ENCODE measurements at places on chromosomes 16 and 17. TPM values are rescaled to one million over a fixed set of nuclear protein-coding genes. Genes with fewer than 3 reads are reported as not detected.
A peak's percentile ranks its signal among the peaks of the same experiment; 100 is the strongest.

DNA sequence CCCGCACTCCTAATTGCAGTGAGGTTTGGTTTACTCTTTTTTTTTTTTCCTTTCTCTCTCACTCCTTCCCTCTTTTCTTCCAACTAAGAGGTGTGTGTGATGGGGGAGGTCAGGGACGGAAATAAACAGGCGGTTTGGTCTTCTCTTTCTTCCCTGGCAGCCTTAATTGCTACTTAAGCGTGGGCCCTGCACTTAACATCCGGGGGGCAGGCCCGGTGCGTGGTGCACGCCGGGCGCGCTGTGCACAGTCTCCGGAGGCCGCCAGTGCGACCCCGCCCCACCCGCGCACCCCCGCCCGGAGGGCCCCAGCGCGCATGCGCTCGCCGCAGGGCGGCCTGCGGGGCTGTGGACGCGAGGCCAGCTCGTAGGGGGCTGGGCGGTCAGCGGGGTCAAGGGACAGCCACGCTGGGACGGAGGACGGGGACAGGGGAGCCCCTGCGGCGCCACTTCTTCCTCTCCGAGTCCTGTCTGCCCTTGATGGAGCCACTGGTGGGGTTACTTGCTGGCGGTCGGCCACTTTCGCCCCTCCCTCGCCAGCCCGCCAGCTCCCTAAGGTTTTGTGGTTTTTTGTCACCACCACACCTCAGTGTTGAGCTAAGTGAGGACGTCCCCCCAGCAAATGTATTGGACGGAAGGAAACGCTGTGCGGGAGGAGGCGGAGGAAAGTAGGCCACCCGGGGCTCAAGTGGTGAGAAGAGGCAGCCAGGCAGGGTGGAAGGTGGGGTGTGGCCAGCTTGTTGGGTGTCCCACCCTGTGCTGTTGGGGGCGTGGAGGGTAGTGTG lies 120.9 kb downstream of the MRM1 start:
- peak; percentile 55 for DNase-seq

DNA sequence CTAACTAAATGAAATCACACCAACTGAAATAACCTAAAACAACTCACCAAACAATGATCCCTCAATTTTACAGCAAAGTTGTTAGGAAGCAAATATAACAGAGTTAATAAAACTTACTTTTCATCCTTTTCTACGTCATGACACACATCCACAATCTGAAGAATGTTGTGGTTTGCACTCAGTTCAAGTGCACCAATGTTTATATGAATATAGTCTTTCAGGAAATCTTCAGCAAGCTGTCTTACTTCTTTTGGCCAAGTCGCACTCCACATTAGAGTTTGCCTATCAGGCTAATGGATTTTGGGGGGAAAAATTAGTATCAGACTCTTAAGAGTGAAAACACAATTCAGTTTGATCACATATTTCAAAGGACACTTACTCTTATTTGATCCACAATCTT lies 3.3 kb downstream of the DDX5 start:
- no peak for DNase-seq

DNA sequence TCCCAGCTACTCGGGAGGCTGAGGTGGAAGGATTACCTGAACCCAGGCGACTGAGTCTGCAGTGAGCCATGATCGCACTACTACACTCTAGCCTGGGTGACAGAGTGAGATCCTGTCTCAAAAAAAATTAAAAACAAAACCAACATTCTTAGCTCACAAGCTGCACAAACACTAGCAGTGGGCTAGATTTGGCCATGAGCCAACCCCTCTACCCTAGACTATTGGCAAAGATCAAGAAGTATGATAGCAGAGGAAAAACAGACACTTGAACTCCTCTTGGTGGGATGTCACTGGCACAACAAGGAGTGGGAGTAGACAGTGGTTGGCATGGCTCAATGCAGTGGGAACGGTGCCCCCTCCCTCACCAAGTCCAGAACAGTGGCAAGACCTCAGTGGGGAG lies 19.6 kb upstream of the RIPOR1 start:
- no peak for DNase-seq

DNA sequence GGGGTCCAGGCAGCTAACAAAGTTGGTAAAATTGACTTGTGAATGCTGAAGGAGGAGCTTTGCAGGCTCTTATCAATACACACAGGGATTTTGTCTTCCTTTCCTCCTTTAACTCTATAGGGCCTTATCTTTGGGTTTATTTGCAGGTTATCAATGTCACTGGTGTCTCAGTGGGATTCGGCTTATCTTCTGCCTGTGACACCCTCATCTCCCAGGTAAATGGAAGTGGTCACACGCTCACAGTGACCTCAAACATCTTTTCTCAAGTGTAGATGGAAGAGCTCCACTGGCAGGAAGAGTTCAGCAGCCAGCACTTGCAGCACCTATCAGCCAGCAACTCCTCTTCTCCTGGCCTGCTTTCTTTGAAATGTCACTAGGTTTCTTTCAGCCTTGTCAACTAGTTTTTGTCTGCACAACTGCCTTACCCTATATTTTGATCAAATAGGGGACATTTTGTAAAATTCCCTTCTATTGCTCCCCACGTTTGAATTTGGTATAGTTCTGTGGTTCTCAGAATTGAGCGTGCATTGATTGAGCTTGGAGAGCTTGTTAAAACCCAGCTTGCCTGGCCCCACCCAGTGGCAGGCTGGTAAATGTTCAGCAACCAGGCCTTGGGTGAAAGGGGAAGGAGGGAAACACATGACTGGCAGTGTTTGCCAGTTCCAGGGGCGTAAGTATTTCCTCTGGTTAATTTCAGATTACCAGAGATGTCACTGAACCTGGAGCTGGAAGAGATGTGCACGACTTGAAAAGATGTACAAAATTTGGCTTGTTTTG lies 12.8 kb downstream of the SLC47A1 start:
- no peak for DNase-seq

DNA sequence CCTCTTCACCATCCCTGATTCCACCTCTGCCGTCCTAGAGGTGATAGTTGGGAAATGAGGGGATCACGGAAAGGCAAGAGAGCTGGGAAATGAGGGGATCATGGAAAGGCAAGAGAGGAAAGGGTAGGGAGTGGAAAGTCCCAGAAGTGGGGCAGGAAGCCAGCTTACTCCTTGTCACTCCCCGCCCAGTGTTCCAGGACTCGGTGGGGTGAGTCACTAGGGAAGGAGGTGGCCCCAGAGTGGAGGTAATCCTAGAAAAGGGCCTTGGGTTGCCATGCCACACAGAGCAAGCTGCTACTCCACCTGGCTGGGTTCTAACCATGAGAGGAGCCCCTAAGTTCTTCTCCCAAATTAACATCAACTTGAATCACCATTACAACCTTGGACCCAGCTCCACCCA lies 14.8 kb downstream of the ALOXE3 start:
- no peak for DNase-seq

GRCh38 chr17:18976201-18976600 lies 24.2 kb downstream of the SLC5A10 start:
- no peak for DNase-seq

DNA sequence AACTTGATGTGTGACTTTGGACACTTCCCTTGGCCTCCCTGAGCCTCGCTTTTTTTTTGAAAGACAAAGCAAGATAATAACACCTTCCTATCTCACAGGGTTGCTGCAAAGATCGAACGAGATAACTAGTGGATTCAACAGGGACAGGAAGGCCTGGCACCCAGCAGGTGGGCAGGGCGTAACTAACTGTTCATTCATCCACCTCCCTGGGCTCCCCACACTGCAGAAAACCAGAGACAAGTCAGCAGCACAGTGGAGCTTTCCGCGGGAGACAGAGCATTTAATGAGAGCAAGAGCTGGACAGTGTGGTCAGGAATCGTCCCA lies 28.7 kb downstream of the SLC13A5 start:
- DNase-seq, result no peak

GRCh38 chr17:3959295-3959899 lies 4.8 kb downstream of the ATP2A3 start:
- DNase-seq, result peak; percentile 65

GRCh38 chr16:66367968-66368891 lies 1.7 kb downstream of the CDH5 start:
- no peak for DNase-seq

- DNase-seq, result no peak
These were observed 22.2 kb downstream of the DNAH2 start for GRCh38 chr17:7739746-7740145.

- no peak for DNase-seq
These were observed 5.8 kb downstream of the SLC5A2 start for GRCh38 chr16:31488468-31489297.

- DNase-seq, result peak; percentile 86
These were observed 906 bp upstream of the FOXL1 start for GRCh38 chr16:86577314-86577971.

GRCh38 chr16:345772-346171 lies 6.8 kb downstream of the AXIN1 start:
- DNase-seq, result no peak

GRCh38 chr16:4313563-4314531 lies 2.0 kb upstream of the GLIS2 start:
- no peak for DNase-seq

DNA sequence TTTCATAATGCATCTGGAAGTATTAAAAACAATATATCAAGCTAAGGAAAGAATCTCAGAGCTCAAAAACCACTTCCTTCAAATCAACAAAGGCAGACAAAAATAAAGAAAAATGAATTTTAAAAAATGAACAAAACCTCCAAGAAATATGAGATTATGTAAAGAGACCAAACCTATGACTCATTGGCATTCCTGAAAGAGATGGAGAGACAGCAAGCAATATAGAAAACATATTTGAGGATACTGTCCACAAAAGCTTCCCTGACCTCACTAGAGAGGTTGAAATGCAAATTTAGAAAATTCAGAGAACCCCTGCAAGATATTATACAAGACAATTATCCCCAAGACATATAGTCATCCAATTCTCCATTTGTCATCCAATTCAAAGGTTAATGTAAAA lies 311.3 kb upstream of the SOX9 start:
- no peak for DNase-seq

DNA sequence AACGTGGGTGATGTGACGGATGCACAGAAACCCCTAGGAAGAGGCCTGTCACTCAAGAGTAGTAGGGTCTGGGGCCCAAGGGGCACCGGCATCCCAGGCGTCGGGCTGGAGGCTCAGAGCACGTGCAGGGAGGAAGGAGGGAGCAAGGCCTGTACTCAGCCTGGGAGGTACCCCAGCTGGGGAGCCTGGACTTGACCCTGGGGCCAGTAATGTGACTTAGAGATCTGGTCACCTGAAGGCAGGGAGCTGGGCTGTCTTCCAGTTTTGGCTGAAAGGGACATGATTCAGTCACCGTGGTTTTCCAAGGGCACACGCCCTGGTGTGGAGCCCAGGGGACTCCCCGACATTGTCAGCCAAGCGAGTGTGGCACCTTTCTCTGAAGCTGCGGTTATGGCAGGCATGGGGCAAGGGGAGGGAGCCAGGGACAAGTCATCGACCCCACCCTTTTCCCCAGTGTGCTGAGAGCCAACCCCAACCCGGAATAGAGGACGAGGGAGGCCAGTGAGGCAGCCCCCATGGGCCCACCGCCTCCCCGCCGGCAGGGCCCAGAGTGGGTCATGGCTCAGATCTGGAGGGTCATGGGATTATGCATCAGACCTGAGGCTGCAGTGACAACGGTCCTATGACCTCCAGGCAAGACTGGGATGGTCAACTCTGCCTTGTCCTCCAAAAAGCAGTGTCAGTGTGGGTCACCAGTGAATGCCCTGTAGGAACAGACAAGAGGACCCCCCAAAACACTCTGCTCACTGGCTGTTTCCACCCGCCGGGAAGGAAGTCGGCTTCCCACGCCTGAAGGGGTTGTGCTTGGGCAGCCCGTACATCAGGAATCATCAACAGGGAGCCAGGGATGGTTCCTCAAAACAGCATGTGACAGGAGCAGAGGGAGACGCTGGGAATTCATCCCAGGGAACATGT lies 41.9 kb downstream of the MEAK7 start:
- no peak for DNase-seq

- no peak for DNase-seq
These were observed 19.9 kb downstream of the ERAL1 start for GRCh38 chr17:28874750-28875149.

DNA sequence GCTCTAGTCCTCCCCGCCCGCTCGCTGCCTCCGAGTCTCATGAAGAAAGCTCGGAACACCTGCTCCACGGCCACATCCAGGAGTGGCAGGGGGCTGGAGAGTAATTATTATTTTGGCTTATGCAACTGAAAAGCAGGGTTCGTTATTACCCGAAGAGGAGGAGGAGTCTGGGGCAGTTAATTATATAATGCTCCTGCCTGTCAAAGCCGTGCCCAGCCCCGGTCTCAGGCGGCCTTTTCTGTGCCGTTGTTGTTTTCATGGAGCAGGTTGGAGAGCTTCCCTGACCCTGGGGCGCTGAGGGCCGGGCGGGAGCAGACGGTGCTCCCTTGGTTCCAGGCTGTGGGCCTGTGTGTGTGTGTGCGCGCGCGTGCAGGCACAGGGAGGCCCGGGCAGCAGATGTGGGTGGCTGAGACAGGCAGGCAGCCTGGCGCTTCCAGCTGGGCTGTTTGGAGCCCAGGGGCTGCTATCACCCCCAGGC lies 2.4 kb downstream of the JPH3 start:
- no peak for DNase-seq

GRCh38 chr17:46994993-46995392 lies 15.9 kb upstream of the RPRML start:
- DNase-seq, result no peak

GRCh38 chr16:1208239-1208830 lies 16.7 kb downstream of the TPSG1 start:
- DNase-seq, result no peak

DNA sequence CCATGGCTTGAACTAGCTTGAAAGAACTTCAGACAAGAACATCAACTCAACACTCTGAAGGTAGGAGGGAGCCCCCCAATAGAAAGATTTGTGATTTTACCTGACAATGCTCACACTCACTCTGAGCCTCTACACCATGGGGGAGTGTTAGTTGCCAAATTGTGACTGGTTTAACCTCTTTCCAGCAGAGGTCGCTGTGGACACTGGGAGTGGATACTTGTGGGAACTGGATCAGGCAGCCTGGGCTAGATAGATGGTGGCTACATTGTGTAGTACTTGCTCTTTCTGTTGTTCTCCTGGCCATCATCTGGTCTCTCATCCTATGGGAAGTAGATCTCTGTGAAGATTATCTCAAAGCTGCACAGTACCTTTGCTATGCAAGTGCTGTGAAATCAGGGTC lies 2.9 kb downstream of the SMPD3 start:
- DNase-seq, result peak; percentile 12

- no peak for DNase-seq
These were observed 16.1 kb downstream of the AMFR start for GRCh38 chr16:56409195-56409594.

MT1M gene
- 0.74 TPM for total RNA-seq

CDH5 gene
- total RNA-seq, result not detected

ZFP3 gene
- 0.41 TPM for total RNA-seq

TBC1D3E gene
- total RNA-seq, result not detected

WFIKKN1 gene
- total RNA-seq, result 0.41 TPM

LYRM9 gene
- 4.8 TPM for total RNA-seq

GJC1 gene
- total RNA-seq, result 36.4 TPM

ITFG1 gene
- total RNA-seq, result 57.5 TPM

KCNH6 gene
- not detected for total RNA-seq

CLEC10A gene
- not detected for total RNA-seq

CCL11 gene
- not detected for total RNA-seq

P2RX1 gene
- total RNA-seq, result 5.1 TPM

MMP28 gene
- total RNA-seq, result 8.3 TPM

TPSB2 gene
- not detected for total RNA-seq

RNF222 gene
- total RNA-seq, result not detected

SSTR5 gene
- not detected for total RNA-seq

CD300H gene
- not detected for total RNA-seq

TMEM204 gene
- total RNA-seq, result 0.91 TPM

TMIGD1 gene
- not detected for total RNA-seq

CCDC154 gene
- not detected for total RNA-seq

APRT gene
- 138 TPM for total RNA-seq

KAT8 gene
- 32.3 TPM for total RNA-seq

ERN2 gene
- total RNA-seq, result not detected

CA5A gene
- total RNA-seq, result not detected

Data from SJSA1 (cell line).